ENCODE measurements at places on chromosomes 12 and 14. TPM values are rescaled to one million over a fixed set of nuclear protein-coding genes. Genes with fewer than 3 reads are reported as not detected.

DNA sequence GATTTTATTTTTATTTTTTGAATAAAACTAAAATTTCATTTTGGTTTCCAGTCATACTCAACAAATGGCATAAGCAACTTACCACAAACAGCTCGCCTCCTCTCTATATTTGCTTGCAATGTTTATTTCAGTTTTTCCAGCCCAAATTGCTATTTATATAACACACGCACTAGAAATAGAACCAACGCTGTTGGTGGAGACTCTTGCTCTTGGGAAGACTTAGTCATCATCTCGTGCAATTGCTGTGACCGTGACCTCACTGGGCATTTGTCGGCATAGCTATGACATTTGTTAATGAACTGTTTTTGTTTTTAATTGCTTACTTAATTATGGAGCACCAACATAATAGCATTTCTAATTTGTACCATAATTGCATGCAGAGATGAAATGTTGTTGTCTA, 153.1 kb upstream of the OTX2 start:
- DNase-seq: no peak
- H3K36me3 ChIP-seq: no peaks in the 10 kb centered on the region
- no peak overlapping the region for H3K4me3 ChIP-seq

- DNase-seq: no peak
- no peaks in the 10 kb centered on the region for H3K36me3 ChIP-seq
- H3K4me1 ChIP-seq: peaks cover 8% of the 10 kb centered on the region
- H3K27me3 ChIP-seq: peaks cover 6% of the 10 kb centered on the region
Measured at GRCh38 chr14:104432611-104433231, 146.8 kb upstream of the C14orf180 start.

DNA sequence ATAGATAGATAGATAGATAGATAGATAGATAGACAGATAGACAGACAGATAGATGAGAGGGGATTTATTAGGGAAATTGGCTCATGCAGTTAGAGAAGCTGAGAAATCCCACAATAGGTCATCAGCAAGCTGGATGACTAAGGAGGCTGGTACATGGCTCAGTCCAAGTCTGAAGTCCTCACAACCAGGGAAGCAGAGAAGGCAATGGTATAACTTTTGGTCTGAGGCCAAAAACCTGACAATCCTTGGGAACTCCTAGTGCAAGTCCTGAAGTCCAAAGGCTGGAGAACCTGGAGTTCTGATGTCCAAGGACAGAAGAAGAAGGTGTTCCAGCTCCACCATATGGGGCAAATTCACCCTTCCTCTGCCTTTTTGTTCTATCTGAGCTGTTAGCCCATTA, 517.6 kb upstream of the ATP2B1 start:
- H3K4me1 ChIP-seq: no peaks in the 10 kb centered on the region
- no peak overlapping the region for H3K4me3 ChIP-seq
- no peaks in the 10 kb centered on the region for H3K36me3 ChIP-seq
- H3K27ac ChIP-seq: no peak overlapping the region
- no peak for DNase-seq

- no peak overlapping the region for H3K27ac ChIP-seq
- no peaks in the 10 kb centered on the region for H3K27me3 ChIP-seq
- no peak overlapping the region for H3K4me3 ChIP-seq
Measured at GRCh38 chr12:64103825-64104740, 118.0 kb downstream of the KICS2 start.

DNA sequence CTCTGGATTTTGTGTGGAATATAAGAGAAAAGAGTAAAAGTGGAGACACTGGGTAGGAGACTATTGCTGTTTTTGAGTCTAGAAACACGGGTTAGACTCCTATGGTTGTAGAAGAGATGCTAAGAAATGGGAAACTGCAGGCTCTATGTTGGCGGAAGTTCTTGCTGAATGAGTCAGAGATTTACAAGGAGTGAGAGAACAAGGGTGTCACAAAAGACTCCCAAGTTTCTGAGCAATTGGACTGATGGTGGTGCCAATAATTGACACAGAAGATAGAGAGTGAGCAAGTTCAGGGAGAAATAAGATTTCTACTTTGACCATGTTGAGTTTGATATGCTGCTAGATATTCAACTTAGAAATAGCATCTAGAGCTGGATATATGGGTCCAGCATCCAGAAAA, 2.6 kb upstream of the PRKD1 start:
- no peaks in the 10 kb centered on the region for H3K36me3 ChIP-seq
- H3K27me3 ChIP-seq: no peaks in the 10 kb centered on the region
- H3K4me1 ChIP-seq: peaks cover 15% of the 10 kb centered on the region
- H3K4me3 ChIP-seq: no peak overlapping the region

- no peak overlapping the region for H3K27ac ChIP-seq
- no peak for DNase-seq
- no peaks in the 10 kb centered on the region for H3K4me1 ChIP-seq
- no peaks in the 10 kb centered on the region for H3K36me3 ChIP-seq
Measured at GRCh38 chr12:51521554-51522276, 69.3 kb upstream of the SCN8A start.

DNA sequence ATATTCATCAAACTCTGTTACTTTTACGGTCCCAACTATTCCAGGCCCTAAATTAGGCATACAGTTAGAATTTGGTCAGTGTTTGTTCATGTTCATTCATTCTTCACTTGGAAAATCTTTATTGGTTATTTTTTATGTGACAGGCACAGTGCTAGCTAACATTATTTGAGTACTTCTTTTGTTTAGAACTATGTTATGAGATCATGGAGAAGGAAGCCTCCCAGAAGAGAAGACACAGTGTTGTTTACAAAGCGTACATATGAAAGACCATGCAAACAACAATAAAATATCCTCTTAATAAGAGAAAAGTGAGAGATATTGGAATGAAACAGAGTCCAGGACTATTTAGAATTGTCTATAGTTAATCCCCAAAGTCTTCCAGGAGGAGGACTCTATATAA, 399.2 kb downstream of the LRIG3 start:
- no peaks in the 10 kb centered on the region for H3K36me3 ChIP-seq
- no peak overlapping the region for H3K27ac ChIP-seq
- DNase-seq: no peak
- no peaks in the 10 kb centered on the region for H3K4me1 ChIP-seq
- H3K4me3 ChIP-seq: no peak overlapping the region

- H3K4me1 ChIP-seq: no peaks in the 10 kb centered on the region
- no peak for DNase-seq
- H3K27ac ChIP-seq: no peak overlapping the region
Measured at GRCh38 chr14:64440494-64440893, 24.8 kb upstream of the AKAP5 start.

DNA sequence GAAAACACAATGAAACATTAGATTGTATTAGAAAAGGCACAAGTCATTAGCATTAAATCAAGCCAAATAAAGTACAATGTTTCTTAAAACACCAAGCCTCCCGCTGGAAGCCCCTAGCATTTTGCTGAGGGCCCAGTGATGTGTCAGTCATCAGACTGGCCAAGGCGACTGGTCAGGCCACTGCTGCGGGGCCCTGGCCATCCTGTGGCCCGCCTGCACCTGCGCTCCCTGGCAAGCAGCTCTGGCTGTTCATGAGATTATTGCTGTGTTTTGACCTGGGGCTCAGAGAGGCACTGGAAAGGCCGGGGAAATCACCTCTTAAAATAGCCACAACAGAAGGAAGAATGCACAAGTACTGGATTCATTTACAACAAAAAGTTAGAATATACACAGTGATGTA, 24.2 kb upstream of the AMN start:
- peaks cover 8% of the 10 kb centered on the region for H3K36me3 ChIP-seq
- no peaks in the 10 kb centered on the region for H3K27me3 ChIP-seq
- DNase-seq: no peak
- no peak overlapping the region for H3K4me3 ChIP-seq

- no peaks in the 10 kb centered on the region for H3K36me3 ChIP-seq
- H3K4me3 ChIP-seq: no peak overlapping the region
- no peak for DNase-seq
- no peaks in the 10 kb centered on the region for H3K27me3 ChIP-seq
- H3K27ac ChIP-seq: no peak overlapping the region
Measured at GRCh38 chr12:90631591-90632212, 323.3 kb downstream of the CCER1 start.

DNA sequence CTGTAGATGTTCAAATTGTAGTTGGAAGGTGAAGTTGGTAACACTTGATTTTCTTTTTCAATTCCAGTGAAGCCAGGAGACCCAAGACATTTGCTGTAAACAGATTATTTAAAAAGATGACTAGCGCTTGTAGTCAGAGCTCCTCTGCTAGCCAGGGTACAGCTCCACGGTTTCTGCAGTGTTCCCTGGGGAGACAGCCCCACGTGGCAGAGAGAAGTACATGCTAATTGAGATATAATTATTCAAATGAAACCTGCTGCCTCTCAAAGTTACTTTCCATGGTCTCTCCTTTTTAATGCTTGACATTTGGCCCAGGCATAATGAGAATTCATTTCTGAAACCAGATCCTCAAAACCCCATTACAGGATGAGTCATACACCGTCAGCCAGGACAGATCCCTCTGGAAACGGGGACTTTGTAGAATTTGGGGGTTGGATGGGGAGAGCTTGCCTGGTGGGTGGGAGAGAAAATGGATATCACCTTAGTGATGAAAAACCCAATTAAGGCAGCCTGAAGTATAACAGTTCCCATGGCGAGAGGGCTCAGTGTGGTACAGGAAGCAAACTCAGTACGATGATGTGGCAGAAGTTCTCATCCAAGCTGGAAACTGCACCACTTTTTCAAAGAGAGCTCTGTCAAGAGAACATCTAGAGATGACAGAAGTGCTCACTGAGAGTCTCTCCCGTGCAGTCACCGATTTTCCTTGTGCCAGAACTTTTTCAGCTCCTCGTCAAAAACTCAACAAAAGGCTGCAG, 637.7 kb upstream of the TMEM132C start:
- DNase-seq: no peak
- no peak overlapping the region for H3K27ac ChIP-seq
- H3K27me3 ChIP-seq: no peaks in the 10 kb centered on the region
- H3K36me3 ChIP-seq: no peaks in the 10 kb centered on the region

DNA sequence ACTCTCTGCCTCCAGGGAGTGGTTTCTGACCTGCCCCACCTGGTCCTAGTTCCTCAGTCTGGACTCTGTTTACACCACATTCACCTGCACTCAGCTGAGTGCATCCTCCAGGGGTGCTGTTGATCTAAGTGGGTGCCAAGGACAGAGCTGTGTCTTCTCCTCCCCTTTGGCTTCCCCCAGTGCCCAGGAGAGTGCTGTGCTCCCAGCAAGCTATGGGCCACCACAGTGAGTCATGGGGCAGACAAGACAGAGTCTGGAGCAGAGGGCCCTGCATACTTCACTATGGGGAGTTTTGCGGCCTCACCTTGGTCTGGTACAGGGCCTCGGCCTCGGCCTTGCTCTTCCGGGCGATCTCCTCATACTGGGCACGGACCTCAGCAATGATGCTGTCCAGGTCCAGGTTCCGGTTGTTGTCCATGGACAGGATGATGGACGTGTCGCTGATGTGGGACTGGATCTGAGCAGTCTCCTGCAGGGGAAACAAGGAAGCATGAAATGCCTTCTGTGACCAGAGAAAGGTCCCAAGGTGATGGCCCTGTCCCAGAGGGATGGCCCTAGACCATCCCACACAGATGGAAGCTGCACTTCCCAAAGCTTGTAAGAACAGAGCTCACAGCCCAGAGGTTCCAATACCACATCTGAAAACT, 4.9 kb downstream of the KRT73 start:
- DNase-seq: no peak
- H3K4me3 ChIP-seq: no peak overlapping the region
- no peaks in the 10 kb centered on the region for H3K36me3 ChIP-seq
- H3K4me1 ChIP-seq: no peaks in the 10 kb centered on the region
- no peak overlapping the region for H3K27ac ChIP-seq
- H3K27me3 ChIP-seq: peaks cover 9% of the 10 kb centered on the region

GRCh38 chr12:130198663-130199060, 36.4 kb downstream of the FZD10 start:
- H3K4me3 ChIP-seq: no peak overlapping the region
- no peaks in the 10 kb centered on the region for H3K27me3 ChIP-seq
- H3K4me1 ChIP-seq: no peaks in the 10 kb centered on the region
- DNase-seq: no peak
- H3K36me3 ChIP-seq: no peaks in the 10 kb centered on the region

DNA sequence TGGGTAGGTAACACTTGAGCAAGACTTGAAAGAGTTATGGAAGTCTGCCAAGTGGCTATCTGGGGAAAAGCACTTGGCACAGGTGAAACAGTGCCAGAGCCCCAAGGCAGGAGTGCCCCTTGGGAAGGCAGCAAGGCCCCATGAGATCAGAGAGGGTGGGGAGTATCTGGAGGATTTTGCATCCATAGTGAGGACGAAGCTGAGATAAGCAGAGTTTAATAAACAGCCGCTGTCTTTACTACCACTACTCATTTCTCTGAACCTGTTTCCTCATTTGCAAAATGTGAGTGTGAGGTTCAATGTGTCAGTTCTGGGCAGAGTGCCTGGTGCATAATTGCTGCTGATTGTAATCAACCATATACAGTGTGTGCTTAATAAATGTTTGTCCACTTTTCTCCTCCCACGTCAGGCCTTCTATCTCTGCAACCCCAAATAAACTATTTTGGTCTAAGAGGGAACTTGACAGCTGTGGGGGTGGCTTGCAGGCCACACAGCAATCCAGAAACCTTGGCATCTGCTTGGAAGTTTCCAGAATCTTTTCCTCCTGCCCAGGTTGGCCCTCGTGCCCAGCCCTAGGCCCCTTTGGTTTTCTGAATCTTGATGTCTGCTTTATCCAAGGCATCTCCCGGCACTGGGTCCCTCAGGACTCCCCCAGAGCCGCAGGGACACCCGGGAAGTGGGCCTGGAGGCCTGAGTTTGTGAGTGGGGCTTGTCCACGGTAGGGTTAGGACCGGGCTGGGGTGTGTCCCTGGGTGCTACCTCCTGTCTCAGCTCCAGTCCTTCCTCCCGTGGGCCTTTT, 4.5 kb downstream of the ABCB9 start:
- H3K4me1 ChIP-seq: peaks cover 8% of the 10 kb centered on the region
- no peak overlapping the region for H3K27ac ChIP-seq
- DNase-seq: no peak

DNA sequence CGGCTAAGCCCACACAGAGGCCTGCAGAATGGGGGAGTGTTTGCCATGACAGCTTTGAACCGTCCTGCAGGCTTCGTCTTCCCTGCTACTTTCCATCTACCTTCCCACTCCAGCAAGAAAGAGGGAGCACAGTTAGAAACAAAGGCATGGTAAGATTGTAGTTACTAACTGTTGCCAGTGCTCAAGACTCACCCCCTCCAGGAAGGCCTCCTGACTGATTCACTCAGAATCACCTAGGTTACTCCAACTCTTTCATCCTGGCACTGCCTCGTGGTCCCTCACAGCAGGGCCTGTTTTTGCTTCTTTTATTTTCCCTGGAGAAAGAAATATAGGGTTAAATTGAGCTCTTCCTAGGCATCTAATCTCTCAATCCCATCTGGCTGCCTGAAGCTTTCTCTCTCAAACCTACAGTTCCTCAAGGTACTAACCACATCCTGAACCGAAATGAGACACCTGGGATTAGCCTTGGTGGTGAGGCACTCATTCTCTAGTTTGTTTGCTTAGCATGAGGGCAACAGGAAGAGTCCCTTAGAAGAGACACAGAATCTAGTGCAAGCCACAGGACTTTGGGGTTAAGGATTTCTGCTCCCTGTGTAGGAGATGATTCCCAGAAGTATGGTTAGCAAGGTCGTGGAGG, 7.8 kb downstream of the GALNT6 start:
- H3K4me1 ChIP-seq: no peaks in the 10 kb centered on the region
- H3K27me3 ChIP-seq: no peaks in the 10 kb centered on the region
- H3K4me3 ChIP-seq: no peak overlapping the region
- no peak for DNase-seq

- no peak for DNase-seq
- H3K27ac ChIP-seq: no peak overlapping the region
- no peaks in the 10 kb centered on the region for H3K36me3 ChIP-seq
- no peaks in the 10 kb centered on the region for H3K27me3 ChIP-seq
Measured at GRCh38 chr14:38278035-38278434, 22.1 kb upstream of the CLEC14A start.

Gene ANHX
- not detected for total RNA-seq

Gene RNASE1
- total RNA-seq: 195 TPM

Gene MAP3K9
- 2.4 TPM for total RNA-seq

Gene HOXC11
- 0.24 TPM for total RNA-seq

Gene BEST3
- total RNA-seq: 61.8 TPM

Gene RIMKLB
- total RNA-seq: 12.9 TPM
